Activated CD4-positive, alpha-beta T cell treated with anti-CD3 and anti-CD28 coated beads for 48 hours (primary cell): ENCODE measurements at places on chromosomes 5 and 9.

- DNase-seq = no peak
Observed at GRCh38 chr5:65483546-65484346, 2.0 kb upstream of the ADAMTS6 start.

DNA sequence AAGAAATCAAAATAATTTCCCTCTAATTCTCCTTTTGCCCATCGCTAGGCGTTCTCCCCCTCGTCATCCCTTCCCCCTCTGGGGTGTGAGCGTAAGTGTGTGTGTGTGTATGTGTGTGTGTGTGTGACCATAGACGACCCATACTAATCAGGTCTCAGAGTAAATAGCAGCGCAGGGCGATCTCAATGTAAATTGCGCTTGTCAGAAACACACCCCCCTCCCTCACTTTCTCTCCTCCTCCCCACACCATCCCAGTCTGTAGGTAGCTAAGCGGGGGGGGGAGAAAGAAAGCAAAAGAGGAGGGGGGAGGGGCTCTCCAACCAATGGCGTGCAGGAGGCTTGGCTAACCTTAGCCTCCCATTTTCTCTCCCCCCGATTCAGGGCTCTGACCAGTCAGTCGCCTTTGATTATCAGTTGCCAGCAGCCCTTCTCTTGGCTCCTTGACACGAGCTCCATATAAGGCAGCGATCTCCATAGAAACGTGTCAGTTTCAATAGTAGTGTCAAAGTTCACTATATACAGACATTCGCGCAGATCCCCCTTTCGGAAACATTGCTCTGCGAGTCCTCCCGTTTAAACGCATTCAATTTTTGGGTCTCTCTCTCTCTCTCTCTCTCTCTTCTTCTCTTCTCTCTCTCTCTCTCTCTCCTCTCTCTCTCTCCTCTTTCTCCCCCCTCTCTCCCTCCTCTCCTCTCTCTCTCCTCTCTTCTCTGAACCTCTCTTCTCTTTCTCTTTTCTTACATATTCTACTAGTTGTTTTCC is at the start of gene NR2F1:
Gene NR2F1 (plus strand): TSS at position 546 of the 762 bp plus-strand sequence. CDS start 1,802 bp downstream, outside the sequence.
- peak; percentile 15 for DNase-seq

DNA sequence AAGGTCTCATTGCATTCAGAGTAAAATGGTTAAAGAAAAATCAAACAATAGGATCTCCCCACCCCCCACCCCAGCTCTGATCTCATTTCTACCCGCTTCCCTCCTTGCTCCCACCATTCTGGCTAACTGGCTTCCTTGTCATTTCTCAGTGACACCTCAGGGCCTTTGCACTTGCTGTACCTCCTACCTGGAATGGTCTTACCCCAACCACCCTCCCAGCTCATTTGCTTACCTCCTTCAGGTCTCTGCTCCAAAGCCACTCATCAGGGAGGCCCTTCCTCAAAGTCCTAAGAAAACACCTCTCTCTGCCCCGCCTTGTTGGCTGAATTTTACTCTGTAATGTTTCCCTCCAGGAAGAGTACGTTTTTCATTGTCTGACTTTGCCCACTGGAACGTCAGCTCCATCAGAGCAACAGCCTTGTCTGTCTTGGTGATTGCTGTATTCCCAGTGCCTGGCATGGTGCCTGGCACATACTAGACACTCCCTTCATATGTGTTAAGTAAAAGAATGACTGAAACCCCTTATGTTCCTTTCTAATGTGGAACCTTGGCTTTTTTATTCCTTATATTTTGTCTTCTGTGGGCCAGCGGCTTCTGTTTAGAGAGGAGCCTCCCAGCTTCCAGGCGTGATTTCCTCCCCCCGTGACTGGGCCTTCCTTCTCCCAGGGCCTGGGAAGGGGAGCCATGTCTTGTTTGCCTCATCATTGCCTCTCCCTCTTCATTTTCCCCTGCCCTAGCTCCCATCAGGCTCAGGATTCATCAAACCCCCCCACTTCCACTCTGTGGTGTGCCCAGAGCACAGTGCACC is 26.9 kb downstream of the NEURL1B start:
- no peak for DNase-seq

- DNase-seq = no peak
Observed at GRCh38 chr9:132094314-132094791, 14.7 kb upstream of the MED27 start.

DNA sequence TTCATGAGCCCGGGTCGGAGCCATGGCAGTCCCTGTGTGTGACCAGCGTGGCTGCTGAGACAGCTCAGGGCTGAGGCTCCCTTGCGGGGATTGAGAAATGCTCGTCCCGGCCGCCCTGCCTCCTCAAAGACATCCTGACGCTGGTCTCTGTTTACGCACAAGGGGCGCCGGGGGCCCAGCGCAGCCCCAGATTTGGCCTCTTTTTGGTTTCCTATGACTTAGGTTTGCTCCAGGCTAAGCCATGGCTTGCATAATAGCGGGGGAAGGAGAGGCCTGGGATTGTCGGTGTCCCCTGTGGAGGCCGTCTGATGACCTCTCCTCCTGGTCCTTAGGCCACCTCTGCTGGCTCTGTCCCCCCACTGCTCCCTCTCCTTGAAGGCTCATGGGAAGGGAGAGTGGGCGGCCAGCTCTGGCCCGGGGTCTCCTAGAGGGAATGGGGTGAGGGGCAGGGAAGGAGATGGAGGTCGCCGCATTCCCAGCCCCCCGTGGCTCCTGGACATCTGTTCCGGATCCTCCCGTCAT is 3.5 kb downstream of the LAMC3 start:
- DNase-seq = no peak

DNA sequence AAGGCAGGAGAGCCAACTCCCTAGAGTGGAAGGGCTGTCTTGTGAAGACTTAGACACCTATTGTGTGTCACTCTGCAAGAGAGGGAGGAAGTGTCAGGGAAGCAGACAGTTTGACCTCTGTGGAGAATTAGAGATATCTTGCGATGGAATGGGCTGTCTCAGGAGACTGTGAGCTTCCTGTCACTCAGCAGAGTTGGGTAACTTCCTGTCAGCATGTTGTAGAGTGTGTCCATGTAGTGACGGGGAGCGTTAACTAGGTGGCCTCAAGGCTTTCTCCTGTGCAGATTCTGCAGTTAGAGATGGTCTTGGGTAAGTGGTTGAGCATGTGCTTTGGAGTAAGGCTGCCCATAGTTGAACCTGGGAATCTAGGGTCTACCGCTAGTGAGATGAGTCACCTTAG is 136.5 kb downstream of the KIF4B start:
- no peak for DNase-seq

DNA sequence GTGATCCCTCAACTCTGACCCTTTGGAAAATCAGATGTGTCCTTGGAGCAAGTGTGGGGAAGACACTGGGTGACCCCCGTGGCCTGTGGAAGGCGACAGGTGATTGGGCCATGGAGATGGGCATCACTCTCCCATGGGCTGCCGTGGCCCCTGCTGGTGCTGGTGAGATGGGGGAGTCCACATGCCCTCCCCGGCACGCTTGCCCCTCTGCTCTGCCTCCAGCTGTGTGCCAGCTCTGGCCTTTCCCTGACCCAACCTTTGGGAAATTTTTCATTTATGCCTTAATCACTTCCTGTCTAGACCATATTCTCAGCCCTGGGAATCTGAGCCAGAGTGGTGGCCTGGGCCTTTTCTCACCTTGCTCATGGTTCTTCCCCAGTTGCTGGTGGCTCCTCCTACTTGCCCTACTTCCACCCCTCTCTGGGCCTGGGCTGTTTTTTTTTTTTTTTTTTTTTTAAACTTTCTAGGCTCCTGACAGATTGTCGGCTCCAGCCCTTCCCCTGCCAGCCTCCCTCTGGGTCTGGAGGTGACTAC is 56.6 kb downstream of the RGS3 start:
- DNase-seq = peak; percentile 55

DNA sequence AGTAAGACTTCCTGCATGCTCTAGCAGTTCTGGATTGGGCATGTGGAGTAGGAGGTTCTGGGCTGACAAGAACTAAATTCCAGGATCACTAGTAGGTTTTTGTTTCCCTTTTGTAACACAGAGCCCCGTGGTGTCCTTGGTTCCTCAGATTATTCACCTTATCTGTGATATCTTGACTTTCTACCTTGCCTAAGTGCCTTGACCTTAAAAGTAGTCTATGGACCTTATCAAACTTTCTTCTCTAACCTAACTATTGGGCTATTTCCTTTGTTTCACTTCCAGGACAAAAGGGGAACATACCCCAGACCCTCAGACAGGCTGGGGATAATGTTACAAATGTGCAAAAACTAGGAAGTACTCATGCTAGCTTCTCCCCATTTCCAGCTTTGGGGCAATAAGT is 595.3 kb downstream of the PSAT1 start:
- no peak for DNase-seq

DNA sequence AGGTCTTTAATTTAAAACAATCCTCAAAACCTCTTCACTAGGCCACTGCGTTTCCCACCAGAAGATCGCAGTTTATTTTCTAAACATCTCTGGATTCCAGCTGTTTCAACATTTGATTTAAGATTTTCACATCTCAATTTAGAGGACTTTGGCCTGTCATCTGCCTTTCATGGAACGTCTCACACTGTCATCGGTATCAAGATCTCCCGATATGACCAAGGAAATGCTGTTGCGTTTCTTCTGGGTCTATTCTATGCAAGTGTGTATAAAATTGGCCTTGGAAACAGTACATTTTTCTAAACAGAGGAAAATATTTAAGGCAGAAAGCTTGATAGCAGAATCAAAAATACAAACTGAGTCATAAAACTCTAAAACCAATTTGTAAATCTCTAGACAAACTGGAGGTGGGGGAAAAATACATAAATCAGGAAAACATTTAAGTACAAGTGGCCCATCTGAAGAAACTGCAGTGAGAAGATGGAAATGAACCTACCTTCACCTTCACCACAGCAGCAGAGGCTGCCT is 53.6 kb upstream of the SIMC1 start:
- DNase-seq = no peak

GRCh38 chr5:132646583-132647266 is 11.2 kb upstream of the IL13 start:
- DNase-seq = no peak

DNA sequence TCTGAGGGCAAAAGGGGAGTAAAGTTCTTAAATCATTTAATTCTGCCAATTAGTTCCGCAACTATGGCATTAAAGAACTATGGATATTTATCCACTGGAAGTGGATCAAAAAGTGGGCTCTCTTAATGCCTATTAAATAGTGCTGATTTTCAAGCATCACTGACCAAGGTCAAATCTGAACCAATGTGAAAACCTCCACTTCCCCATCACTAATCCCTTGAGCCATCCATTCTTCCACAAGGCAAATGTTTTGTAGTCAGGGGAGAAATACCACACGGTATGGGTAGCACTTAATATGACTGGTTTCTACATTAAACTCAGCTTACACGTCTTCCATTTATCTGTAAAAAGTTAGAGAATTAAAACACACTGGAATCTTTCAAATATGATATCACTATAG is 57.6 kb downstream of the MLLT3 start:
- DNase-seq = no peak

- DNase-seq = no peak
Observed at GRCh38 chr5:126816649-126817048, 39.7 kb downstream of the LMNB1 start.

DNA sequence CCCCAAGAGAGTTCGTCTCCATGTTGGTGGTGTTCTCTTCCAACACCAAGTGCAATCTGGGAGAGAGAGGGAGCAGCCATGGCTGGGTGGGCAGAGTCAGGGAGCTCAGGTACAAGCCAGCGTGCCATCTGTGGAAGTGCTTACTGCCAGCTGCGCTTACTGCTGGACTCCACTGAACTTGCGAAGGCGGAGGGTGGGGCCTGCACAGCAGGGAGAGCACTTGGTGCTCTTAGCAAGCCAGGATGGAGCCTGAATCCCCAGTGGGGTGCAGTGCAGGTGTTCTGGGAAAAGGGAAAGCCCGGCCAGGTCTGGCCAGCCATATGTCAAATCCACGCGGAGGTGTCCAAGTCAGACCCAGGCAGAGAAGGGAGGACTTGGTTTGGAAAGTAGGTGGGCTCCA is 142.0 kb downstream of the FANCC start:
- no peak for DNase-seq

- DNase-seq = no peak
Observed at GRCh38 chr5:111463311-111463710, 49.0 kb downstream of the STARD4 start.

DNA sequence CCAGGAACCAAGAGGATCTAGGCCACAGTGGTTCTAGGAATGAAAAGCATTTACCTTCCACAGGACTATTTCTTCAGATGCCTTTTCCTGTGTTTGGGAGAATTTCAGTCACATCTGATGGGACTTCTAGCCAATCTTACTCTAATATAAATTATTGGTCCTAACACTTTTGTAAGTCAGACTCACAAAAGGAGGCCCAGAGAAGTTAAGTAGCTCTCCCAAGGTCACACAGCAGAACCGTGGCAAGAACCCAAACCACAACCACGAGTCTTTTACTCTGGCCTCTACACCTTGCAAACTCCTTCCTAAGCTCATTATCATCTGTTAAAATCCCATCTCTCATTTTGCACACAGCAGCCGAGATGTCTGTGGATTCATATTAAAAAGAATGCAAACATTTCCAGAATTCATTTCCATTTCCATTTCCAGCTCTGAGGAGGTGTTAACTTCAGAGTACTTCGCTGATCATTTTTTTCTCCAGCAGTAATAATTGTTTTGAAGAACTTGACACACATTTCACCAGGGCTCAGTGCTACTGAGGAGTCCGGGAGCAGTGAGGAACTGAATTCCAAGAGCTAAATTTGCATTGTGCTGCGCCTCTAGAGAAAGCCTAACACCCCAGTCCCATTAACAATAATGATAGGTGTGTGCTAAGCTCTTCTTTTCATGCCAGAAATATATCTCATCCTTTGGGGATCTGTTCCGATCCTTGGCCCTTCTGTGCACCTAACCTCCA is 168.1 kb downstream of the SEMA6A start:
- DNase-seq = no peak

GRCh38 chr5:40700116-40700782 is 20.5 kb downstream of the PTGER4 start:
- DNase-seq = no peak

DNA sequence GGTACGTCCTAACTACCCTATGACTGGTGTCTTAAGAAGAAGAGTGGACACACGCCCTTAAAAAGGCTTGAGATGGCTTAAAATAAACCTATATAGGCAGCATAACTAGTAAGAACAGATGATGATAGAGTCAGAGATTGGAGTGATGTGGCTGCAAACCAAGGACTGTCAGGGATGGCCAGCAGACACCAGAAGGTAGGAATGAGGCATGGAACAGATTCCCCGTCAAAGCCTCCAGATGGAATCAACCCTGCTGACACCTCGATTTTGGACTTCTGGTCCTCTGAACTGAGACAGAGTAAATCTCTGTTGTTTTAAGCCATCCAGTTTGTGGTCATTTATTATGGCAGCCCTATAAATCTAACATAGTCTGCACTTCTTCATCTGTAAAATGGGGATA is 7.4 kb downstream of the TMOD1 start:
- DNase-seq = no peak

- DNase-seq = no peak
Observed at GRCh38 chr5:76715486-76715735, 515 bp upstream of the F2R start.

GRCh38 chr5:62450259-62450658 is 37.7 kb downstream of the IPO11 start:
- no peak for DNase-seq

GRCh38 chr5:175750511-175750931 is 92.7 kb downstream of the HRH2 start:
- no peak for DNase-seq

- no peak for DNase-seq
Observed at GRCh38 chr5:172315587-172316493, 32.3 kb upstream of the UBTD2 start.

- peak; percentile 90 for DNase-seq
Observed at GRCh38 chr5:134526483-134527155, 1.1 kb downstream of the JADE2 start.

GRCh38 chr9:259405-260404 is 45.0 kb downstream of the DOCK8 start:
- DNase-seq = no peak
